ENCODE measurements at places on chromosomes 13 and 19.

DNA sequence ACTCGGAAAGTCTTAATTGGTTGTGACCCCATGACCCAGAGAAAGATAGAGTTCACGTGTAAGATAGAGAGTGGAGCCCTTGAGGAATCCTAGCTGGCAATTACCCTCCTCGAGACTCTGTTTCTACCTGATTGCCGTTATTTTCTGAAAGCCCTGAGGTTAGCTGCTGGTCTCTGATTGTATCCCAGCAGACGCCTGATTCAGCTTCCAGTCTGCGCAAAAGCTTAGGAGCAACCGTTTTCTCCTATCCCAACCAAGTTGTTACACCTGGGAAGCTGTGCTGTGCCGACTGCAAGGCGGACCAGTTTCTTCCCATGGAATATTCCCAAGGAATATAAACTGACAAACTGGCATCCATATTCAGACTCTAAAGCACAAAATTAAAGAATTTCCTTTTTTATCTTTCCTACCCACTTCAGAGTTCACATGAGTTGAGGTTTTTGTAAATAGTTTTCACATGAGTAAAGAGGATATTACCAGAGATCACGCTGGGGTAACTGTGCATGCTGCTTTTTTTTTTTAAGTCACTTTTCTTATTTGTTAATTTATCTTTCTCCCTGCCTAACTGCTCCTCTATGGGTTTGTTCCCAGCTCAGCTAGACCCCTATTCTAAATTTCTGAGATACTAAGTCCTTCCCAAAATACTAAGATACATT lies 1.5 kb upstream of the TRPC4 start:
- no peak for DNase-seq

GRCh38 chr19:45166723-45167252 lies 6.0 kb upstream of the NKPD1 start:
- DNase-seq = no peak

- DNase-seq = no peak
These were observed 5.9 kb upstream of the SLC7A9 start for GRCh38 chr19:32875428-32875827.

GRCh38 chr13:111111376-111111937 lies 3.7 kb upstream of the ARHGEF7 start:
- no peak for DNase-seq

- DNase-seq = no peak
These were observed 550.4 kb upstream of the GPC6 start for GRCh38 chr13:92676246-92676645.

DNA sequence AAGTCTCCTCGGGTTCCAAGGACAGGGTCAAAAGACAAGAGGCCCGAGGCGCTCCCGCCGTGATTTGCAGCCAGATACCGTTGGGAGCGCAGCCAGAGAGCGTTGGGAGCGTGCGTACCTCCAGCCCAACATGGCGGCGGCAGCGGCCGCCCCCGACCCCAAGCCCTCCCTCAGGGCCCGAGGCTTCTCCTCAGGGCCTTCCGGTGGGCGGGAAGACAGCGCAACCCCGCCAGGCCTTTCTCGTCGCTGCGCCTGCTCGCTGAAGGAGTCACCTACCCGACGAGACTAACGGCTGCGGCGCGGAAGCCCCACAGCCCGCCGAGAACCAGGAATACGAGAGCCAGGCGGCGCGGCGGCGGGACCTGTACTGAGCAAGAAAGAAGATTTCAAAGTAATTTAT lies 3.2 kb upstream of the ZNF850 start:
- DNase-seq = no peak

DNA sequence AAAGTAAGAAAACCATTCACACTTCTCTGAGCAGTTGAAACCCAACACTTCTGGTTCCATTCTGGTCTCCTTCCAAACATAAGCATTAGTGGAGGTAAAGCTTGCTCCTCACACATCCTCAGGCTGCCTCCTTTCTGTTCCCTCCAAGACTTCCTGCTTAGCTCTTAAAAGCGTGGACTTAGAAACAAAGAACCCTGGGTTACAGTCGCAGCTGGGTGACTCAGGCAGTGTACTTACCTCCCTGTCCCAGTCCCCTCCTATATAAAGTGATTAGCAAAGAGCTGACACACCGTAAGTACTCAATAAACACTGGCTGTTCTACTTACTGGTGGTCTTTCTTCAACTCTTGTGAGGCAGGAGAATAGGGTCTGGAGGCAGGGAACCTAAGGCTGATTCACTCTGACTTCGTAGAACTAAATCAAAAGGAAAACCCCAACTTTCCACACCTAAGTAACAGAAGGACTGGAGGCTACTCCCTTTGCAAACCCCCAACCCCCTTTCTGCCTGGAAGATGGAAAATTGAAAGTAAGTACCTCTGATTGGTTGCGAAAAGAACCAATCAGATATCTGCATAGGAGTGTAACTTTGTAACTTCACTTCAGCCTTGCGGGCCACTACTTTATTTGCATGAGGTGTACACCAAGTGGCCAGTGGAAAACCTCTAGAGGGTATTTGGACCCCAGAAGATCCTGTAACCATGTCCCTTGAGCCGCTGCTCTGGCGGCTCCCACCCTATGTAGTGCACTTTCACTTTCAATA lies 165.4 kb downstream of the SUCLA2 start:
- no peak for DNase-seq

DNA sequence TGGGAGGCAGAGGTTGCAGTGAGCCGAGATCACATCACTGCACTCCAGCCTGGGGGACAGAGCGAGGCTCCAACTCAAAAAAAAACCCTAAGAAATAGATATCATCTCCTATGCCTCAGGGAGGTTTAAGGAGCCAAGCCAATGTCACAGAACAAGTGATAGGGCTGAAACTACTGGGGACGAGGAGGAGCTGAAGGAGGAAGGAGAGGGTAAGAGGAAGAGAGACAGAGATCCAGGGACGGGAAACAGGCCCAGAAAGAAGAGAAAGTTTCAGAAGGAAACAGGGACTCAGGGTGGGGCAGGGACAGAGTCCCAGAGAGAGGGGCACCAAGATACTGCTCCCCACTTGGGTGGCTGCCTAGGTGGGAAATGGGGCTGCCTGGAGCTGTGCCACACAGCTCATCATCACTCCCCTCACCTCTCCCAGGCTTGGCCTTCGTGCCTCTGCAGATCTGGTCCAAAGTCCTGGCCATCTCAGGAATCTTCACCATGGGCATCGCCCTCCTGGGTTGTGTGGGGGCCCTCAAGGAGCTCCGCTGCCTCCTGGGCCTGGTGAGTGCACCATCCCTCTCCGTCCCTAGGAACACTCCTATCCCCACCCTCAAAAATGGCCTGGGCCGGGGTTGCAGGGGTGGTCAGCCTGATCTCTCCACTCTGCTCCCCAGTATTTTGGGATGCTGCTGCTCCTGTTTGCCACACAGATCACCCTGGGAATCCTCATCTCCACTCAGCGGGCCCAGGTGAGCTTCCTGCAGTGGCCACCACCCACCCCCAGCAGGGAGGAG lies 1.5 kb downstream of the CD37 start:
- no peak for DNase-seq

DNA sequence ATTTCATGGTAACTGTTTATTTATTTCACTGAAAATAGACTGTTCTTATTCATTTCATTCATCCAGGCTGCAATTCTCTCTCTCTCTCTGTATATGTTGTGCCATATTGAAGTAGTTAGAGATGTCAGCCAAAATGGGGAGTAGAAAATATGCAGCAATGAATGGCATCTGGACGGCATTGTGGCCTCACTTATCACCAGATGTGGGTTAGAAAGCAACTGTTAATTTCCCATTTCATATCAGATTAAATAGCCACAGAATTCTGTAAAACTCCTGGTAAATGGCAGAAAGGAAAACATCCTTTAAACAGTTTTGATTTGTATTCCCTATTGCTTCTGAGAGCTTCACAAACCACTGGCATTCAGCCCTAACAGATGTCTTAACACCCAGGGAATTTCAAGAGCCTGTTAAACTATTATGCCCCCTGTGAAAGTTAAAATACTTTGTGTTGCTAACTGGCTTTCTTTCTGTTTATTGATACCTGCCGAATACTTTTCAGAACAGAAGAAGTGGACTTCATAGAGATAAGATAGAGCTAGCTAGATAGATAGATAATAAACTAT lies 1763.3 kb upstream of the MIR17HG start:
- DNase-seq = no peak

GRCh38 chr19:5097331-5097930 lies 128.5 kb downstream of the KDM4B start:
- DNase-seq = no peak

Measured in dorsolateral prefrontal cortex (tissue), 122 donors.